GM06990 (cell line): ENCODE measurements at places on chromosomes 3 and 15.

DNA sequence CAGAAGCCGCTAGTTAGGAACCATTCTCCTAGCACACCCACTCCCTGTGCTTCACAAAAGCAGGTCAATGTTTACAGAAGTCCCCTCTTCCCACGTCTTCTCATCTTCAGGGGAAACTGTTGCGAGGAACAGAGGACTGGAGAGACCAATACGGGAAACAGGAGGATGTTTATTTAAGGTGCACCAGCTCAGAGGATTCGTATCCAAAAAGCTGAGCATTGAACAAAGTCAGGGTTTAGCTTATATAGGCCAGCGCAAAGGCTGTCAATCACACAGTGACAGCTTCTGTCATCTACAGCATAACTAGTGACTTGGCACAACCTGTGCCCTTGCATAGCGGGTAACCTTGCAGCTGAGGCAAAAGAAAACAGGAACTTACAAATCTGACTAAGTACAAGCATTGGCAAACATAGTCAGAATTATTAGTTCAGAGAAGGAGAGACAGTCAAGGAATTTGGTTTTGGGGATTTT, 61.3 kb downstream of the ZDHHC19 start:
- no peak for DNase-seq

DNA sequence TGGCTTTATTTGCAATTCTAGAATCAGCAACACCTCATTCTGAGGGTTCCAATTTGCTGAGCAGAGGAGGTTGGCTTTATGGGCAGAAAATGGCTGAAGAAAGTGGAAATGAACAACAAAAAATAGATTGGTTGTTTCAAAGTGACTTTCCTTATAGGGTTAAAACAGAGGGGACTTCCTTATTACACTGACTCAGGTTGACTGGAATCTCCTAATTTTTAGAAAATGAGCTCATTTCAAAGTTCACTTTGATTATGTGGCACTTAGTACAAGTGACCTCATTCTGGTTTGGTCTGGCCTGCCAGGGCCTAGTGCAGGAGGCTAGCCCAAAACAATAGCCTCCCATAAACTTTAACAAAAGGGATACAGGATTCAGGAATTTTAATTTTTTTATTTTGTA, 41.4 kb downstream of the NFKBIZ start:
- peak; percentile 42 for DNase-seq

DNA sequence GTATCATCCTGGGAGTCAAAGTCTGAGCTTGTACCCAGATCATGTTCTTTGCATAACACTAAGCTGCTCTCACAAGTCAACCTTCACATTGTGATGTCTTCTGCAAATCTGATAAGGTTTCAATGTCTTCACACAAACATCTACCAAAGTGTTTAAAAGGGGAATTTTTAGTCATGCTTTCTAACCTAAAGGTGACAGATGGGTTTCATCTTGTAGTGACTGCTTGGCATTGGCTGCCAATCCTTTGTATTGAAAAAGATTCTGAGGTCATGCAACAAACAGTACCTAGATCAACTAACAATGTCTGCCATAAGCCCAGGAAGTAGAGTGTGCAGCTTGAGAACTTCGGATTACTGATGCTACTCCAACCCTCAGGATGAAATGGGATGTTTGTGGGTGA, 43.6 kb upstream of the DIPK2A start:
- no peak for DNase-seq

DNA sequence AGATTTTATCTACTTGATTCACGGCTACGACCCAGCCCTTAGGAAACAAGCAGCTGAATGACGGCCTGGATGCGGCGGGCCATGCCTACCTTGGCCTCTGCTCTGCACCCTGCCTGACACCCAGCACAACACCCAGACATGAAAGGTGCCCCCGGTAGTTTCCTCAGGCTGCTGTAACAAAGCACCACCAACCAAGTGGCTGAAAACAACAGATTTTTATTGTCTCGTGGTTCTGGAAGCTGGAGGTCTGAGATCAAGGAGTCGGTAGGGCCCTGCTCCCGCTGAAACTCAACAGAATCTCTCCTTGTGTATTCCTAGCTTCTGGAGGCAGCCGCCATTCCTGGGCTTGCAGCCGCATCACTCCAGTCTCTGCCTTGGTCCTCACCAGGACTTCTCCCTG, 111.7 kb downstream of the ADCY5 start:
- no peak for DNase-seq

DNA sequence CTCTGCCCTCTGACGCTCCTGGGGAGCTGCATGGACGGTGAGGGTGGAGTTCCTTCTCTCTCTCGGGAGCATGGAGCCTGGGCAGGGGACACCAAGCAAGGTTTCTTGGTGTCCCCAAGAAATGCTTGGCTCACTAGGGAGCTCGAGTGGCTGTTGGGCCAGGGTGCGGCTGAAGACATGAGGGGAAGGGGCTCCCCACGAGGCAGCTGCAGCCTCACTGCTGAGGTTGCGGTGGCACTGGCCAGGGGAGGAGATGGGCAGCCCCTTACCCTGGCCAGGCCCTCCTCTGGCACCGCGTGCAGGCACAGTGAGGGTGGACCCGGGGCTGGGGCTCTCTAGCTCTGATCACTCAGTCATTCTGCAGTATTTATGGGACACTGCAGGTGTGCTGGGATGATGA, 43.5 kb upstream of the SLC41A3 start:
- no peak for DNase-seq

- DNase-seq, result no peak
Observed at GRCh38 chr3:127764841-127765362, 57.4 kb downstream of the MGLL start.

DNA sequence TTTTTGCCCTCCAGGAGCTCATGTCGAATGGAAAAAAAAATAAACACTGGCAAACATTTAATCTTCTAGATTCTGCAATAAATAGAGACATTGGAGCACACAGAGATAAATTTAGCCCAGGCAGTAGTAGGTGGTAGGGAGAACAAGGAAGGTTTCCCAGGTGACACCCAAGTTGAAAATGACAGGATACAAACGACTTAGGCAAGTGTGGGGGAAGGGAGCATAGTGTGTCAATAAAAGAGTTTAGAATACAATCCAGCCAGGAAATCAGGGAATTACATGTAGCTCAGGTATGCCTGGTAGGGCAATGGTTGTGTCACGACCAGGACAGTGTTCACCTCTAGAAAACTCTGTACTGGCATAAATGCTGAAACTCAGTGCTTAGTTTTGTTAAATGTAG, 364.6 kb upstream of the AGTR1 start:
- DNase-seq, result no peak

DNA sequence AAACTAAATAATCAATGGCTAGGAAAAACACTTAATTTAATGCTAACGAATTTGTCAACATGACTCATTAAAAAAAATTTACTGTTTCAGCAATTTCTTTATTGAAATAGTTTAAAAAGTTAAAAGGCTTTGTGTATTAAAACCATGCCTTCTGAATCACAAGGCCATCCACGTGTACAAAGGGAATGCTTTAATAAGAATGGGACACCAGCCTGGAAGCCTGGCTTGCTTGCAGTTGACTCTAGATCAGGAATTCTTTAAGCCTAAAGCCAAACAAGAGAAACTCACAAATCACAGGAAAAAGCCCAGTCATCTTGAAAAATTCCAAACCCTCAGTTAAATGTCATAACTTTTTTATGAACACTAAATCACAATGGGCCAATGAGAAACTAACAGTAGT, 137.6 kb downstream of the PEAK1 start:
- no peak for DNase-seq

- no peak for DNase-seq
Observed at GRCh38 chr3:52292247-52293065, 4.8 kb downstream of the GLYCTK start.

GRCh38 chr3:189800436-189800835, 169.2 kb downstream of the TP63 start:
- no peak for DNase-seq

GRCh38 chr15:33204926-33205325, 10.4 kb upstream of the FMN1 start:
- no peak for DNase-seq

DNA sequence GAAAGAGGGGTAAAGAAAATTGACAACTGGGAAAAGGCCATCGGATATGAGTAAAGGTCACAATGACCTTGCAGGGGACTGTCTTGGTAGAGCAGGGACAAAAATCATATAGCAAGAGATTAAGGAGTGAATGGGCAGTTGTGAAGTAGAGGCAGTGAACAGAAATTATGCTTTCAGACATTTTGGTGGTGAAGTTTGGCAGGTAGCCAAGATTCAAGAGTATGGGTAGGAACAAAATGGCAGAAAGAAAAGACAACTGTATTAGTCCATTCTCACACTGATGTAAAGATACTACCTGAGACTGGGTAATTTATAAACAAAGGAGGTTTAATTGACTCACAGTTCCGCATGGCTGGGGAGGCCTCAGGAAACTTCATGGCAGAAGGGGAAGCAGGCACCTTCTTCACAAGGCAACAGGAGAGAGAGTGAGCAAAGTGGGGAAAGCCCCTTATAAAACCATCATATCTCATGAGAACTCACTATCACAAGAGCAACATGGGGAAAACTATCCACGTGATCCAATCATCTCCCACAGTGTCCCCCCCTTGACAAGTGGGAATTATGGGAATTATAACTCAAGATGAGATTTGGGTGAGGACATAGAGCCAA, 84.0 kb downstream of the CGNL1 start:
- no peak for DNase-seq

GRCh38 chr3:126850370-126851085, 132.4 kb upstream of the PLXNA1 start:
- no peak for DNase-seq

DNA sequence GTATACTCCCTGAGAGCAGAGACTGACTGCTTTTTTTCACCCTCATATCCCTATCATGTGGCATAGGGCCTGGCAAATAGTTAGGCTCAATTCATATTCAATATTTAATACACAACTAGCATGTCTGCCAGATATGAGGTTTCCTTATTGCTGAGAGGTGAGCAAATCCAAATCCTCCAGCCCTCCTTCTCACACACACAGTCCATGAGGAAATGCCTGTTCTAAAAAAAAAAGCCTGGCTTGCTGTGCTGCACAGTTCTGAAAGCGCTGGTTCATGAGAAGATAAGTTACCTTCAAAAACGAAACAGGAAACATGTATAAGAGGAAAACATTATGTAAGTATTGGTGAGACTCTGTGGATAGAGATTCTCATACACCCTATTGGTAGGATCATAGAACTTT, 15.5 kb upstream of the ACAP2 start:
- DNase-seq, result no peak

GRCh38 chr3:138434276-138434874, at the start of gene ESYT3:
Gene ESYT3, plus strand, starts transcription at chr3:138434616. Its CDS starts 183 bp downstream, at chr3:138434799.
- DNase-seq, result peak; percentile 24

DNA sequence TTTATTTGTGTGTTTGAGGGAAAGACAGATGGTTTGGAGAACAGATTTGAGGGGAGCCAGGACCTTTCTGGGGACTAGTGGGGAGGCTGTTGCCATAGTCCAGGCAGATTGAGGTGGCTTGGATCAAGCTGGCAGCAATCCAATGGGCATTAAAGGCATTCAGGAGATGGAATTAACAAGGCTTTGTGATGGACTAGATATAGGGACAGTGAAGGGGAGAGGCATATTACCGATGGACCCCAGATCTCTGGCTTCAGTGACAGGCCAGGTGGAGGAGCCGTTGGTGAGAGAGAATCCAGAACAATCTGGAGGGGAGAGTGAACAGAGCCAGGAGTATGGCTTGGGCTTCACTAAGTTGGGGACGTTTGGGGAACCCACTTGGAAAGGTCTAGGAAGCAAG, 124.8 kb downstream of the EEFSEC start:
- DNase-seq, result no peak

- DNase-seq, result no peak
Observed at GRCh38 chr3:25510797-25511196, 82.7 kb downstream of the RARB start.
